NCI-H774 (cell line): ENCODE measurements at places on chromosomes 6 and 20.

GRCh38 chr6:120646101-120646500 is 688.2 kb downstream of the TBC1D32 start:
- no peak for DNase-seq

DNA sequence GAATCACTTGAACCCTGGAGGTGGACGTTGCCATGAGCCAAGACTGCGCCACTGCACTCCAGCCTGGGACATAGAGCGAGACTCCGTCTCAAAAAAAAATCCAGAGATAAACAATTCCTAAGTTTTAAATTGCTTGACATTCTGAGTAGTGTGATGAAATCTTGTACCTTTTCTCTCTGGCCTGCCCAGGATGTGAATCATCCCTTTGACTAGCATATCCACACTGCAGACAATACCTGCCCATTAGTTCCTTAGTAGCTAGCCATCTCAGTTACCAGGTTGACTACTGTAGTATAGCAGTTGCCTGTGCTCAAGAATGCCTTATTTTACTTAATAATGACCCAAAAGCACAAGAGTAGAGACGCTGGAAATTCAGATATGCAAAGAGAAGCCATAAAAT is 2.8 kb downstream of the ZFP57 start:
- no peak for DNase-seq

- DNase-seq: no peak
Observed at GRCh38 chr6:79430913-79431536, 106.2 kb downstream of the LCA5 start.

GRCh38 chr6:170008294-170008785 is 256.9 kb downstream of the ERMARD start:
- no peak for DNase-seq

DNA sequence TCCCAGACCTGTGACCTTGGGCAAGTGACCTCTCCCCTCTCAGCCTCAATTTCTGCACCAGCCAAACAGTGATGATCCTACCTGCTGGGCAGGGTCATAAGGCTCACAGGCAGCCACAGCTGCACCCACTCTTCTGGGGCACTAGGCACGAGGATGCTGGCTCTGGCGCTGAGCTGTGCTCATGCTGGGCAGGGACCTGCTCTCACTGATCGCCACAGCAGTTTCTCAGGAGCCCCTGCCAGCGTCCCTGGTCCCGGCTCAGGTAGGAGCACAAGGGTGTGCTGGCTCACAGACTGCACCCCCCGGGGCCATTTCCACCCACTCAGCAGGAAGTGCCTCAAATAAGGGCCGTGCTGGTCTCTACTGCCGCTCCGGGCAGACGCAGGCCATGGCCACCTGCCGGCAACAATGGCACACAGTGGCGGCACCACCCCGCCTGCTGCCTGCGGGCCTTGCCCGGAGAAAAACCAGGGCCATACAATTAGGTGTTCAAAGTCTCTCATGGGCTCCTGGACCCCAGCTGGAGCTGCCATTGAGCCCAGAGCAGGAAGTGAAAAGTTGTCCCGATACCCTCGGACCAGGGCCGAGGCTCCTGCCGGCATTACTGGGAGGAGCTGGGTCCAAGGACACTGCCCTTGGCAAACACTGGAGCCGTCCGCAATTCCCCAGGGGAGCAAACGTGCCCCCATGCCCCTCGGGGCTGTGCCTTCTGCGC is 4.6 kb upstream of the CABLES2 start:
- DNase-seq: no peak

GRCh38 chr6:167122041-167122826 is 662 bp upstream of the CCR6 start:
- DNase-seq: no peak

DNA sequence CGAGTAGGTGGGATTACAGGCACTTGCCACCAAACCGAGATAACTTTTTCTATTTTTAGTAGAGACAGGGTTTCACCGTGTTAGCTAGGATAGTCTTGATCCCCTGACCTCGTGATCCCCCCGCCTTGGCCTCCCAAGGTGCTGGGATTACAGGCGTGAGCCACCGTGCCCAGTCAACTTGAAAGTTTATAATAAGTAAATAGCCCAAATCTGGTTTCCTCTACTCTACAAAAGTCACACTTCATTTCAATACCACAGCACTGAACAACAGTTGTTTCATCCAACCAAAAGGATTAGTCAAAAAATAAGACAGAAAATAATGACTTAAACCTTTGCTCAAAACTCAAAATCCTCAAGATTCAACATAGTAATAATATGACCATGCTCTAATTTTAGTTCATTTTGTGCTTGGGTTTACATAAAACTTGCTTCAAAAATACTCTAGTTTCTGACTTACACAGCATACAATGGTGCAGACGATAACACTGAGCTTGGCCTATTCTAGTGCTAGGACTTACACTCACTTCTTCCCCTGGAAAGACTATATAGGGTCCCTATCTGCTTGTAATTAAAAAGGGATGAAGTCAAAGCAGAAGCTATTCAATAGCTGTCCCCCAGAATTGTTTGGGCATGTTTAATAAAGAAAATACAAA is 56.7 kb downstream of the NT5E start:
- no peak for DNase-seq

DNA sequence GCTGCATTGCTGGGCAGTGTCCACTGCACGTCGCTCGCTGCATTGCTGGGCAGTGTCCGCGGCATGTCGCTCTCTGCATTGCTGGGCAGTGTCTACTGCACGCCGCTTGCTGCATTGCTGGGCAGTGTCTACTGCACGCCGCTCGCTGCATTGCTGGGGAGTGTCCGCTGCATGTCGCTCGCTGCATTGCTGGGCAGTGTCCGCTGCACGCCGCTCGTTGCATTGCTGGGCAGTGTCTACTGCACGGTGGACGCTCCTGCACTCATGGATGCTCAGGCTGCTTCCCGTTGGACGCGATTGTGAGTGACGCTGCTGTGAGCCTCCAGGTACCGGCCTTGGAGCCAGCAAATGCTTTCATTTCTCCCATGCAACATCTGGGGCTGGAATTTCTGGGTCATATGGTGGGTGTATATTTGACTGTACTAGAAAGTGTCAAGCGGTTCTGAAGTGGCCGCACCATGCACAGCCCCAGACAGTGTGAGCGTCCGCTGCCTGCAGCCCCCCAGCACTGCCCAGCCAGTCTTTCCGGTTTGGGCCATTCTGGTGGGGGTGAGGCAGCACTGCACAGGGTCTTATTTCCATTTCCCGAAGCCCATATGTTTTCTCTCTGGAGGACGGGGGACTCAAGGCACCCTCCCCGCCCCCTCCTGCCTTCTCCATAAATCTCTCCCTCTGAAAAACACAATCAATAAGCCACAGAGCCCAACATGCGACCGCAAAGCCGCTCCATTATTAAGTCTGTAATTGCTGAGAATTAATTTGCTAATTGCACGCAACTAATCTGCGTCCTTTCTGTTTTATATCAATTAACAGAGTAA is 97.4 kb downstream of the YTHDF1 start:
- DNase-seq: no peak

GRCh38 chr20:63624486-63624885 is 2.4 kb downstream of the GMEB2 start:
- no peak for DNase-seq

DNA sequence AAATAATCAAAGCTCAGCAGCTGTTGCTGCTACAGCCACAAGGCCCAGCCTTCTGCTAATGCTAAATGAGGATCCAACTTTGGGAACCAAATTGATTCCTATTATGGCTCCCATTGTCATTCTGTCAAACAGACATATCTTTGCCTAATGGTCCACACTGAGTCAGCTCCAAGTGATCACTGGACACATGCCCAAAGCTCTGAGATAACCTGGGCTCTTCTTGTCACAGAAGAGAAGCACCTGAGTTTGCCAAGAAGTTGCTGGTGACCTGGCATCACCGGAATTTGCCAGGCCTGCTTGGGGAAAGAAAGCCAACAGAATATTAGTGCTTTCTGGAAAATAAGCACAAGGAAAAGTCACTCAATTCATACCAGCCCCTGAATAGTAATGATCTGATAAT is 5.8 kb downstream of the TNFRSF21 start:
- DNase-seq: no peak

GRCh38 chr6:150324044-150324443 is 44.8 kb upstream of the IYD start:
- DNase-seq: no peak

GRCh38 chr6:34571388-34571787 is 15.3 kb upstream of the SPDEF start:
- no peak for DNase-seq

GRCh38 chr6:124226396-124226795 is 422.7 kb downstream of the NKAIN2 start:
- DNase-seq: no peak

DNA sequence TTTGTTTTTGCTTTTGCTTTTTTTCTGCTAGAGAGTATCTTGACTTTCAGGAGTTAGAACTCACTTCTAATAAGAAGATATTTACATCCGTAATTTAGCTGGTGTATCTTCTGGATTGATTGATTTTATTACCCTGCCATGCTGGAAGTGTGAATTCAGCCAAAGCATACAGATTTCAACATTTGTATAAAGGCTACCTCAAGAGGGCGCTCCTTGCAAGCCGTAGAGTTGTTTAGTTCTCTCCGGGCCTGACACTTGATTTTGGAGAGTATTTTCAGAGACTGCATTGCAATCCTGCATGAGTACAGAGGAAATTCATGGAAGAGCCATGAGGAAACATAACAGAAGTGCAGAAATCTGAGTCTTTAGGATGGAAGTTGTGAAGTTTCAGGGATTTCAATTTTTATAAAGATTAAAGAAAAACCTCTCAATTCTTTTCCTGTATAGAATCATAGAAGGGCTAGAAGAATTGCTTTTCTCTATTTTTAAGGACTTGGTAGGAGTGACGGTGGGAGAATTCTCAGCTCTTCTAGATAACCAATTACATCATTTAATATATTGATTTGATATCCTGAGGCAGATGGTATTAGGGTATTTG is 66.7 kb upstream of the TIAM2 start:
- peak; percentile 60 for DNase-seq

GRCh38 chr20:54366669-54367344 is 108.6 kb upstream of the DOK5 start:
- DNase-seq: no peak

DNA sequence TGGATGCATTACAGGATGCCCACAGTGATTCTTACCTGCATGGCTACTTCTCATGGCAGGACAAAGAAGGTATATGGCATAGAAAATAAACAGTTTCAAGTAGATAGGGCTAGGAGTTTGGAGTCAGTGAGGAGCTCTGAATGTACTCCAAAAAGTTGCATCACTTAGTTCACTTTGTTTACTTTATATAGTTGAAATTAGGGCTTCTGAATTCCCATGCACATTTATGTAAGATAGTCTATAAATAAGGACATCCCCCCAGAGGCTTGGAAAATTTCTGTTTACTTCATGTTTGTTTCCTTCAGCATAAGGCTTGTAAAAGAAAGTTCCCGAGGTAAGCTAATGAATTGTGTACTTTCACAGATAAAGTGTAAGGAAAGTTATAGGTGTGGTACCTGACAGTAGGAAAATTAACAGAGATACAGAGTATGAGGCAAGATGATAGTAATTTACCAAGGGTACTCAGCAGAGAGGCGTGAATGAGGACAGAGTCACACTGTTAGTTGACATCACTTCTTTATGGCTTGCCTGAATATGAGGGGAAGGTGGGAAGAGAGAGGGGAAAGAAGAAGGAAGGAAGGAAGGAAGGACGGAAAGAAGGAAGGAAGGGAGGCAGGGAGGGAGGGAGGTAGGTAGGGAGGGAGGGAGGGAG is 51.1 kb downstream of the ADTRP start:
- DNase-seq: no peak

DNA sequence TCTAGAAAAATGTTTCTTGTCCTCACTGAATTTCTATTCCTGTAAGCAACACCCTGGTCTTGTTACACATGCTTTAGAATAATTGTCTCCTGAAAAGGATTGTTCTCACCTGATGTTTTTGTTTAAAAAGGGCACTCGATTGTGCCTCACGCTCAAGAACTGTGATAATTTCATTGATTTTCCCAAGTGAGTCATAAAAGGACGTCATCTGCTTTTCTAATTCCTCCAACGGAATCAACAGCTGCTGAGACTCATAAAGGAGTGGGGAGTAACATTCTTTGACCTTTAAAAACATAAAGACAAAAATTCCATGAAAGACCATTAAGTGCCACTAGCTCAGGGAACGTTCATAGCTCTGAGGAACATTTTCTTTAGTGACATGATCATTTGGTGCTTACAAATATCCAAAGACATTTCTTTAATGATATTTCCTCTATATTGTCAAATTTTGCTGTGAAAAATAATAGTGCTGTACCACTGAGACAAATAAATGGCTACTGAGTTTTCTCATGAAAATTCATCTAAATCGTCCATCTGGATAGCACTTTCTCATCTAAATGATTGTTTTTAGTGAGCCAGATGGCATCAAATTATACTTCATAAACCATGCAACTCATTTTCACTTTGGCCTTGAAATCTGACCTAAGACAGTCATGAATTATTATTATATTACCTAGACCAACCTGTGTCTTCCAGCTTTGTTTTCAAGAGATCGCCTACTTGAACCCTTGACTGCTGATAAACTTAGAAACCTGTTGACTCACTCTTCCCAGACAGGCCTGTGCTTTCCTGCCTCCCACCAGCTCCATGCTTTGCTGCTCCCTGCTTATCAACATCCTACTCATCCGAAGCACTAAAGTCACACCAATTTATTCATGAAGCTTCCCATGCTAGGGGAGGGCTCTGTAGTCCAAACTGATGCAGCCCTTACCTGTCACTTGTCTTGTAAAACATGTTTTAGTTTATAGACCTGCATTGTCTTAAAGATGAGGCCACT is 178.2 kb downstream of the SYNE1 start:
- DNase-seq: no peak

DNA sequence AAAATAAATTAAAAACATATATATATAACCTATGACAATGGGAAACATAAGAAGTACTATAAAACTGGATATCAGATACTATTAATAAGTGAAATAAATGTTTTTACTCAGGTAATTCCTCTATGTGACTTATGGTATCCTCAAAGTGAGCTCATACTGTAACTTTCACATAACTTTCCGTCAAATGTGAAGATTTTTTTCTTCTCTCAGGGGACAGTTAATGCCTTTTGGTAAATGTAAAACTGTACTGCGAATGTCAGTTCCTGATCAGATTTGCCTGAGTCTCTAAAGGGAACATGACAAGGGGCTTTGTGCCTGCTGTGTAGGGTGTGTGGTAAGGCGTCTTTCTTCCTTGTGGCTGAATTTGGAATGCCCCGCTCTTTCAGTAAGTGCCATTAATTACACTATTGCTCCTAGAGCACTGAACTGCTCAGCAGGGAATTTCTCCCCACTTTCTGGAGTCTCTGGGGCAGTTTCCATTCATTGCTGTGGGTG is 271.8 kb downstream of the PRL start:
- no peak for DNase-seq

- no peak for DNase-seq
Observed at GRCh38 chr6:132135409-132135808, 184.2 kb upstream of the CCN2 start.

- no peak for DNase-seq
Observed at GRCh38 chr6:168208402-168208801, 111.2 kb downstream of the DACT2 start.

DNA sequence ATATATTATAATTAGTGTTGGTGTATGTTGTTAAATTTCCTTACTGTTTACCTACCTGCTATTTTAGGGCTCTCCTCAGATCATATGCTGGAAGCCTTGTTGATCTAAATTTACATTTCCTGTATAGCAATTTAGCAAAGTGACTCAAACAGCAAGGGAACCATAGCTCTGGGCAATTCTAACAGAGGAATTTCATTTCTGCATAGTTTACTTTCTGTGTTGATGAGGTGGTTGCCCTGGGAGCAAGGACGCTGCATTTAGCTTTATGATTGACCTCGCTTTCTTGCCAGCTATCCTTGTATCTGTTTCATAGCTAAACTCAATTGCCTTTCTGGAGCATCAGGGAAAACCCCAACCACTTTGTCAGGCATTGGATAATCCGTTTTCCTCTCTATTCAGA is 810.8 kb downstream of the GRIK2 start:
- DNase-seq: no peak

GRCh38 chr20:688809-689212 is 13.2 kb upstream of the SCRT2 start:
- no peak for DNase-seq
